ENCODE measurements at places on chromosomes 6 and 20.

- no peak for DNase-seq
Measured at GRCh38 chr6:111609827-111610526, 4.3 kb upstream of the TRAF3IP2 start.

DNA sequence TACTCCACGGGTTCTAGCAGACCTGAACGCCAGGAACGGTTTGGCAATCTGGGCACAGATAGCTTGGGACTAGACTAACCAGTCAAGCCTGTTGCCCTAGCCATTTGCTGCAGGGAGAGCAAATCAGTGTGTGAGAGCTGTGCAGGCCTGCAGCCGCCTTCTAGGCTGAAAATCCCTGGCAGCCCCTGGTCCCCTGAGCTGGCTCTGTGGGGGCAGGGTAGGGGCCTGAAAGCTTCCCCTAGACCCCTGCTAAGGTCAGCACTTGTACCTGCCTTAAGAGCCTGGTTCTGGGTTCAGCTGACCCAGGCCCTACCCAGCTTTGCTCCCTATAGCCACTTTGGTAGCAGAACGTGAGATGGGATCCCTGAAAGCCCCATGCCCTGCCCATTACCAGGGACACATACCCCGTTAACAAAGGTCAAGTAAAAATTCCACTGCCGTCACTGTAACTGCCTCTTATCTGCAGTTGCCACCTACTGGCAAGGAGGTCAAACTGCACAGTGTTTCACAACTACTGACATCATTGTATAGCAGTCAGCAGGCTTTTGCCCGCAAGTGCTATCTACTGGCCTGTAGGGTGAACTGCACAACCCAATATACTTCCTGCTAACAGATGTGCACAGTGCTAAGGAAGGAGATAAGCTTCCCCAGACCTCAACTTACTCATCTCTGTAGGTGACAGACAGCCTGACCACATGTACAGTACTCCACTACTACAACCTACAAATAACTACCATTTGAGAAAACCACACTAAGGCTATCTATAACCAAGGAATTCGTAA is 95.1 kb upstream of the OLIG3 start:
- peak; percentile 86 for DNase-seq

- DNase-seq: no peak
Measured at GRCh38 chr20:34637245-34638038, 39.5 kb downstream of the PIGU start.

GRCh38 chr6:296151-297122 is 4.2 kb downstream of the DUSP22 start:
- DNase-seq: no peak

DNA sequence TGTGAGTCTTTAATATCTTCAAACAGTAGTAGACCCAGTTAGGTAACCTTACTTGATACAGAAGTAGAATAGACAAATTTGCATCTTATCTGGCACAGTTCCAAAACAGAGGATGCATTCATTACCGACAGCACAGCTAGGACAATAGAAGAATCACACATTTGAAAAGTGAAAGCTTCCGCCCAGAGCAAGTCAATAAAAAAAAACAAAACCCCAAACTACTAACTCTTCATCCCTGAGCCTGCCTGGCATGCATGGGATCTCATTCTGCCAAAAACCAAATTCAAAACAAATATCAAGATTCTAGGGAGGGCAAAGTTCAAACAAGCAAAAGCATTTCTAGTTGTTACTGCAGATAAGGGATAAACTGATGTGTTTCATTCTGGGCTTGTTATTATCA is 235.4 kb downstream of the BTBD9 start:
- DNase-seq: no peak

DNA sequence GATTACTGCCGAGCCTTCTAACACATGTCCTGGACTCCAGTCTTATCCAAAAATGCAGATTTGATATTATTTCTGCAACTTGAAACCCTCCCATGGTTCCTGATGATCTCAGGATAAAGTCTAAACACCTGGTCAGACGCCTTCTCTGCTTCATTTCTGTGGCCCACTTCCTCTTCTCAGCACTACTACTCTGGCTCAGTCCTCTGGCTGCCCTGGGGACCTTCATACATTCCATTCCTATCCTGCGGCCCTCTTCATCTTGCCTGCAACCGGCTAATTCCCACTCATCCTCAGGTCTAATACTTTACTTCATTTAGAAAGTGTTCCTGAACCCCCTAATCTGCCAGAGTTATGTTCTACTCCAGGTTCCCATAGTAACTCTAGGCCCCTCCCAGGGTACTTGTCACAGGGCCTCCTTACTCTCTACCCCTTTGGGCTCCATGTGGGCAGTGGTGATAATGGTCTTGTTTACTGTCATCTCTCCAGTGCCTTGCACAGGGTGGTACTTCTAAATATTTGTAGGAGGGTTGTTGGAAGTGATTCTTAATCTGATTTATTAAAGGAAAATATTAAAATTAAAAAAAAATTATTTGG is 18.9 kb downstream of the MAN1A1 start:
- no peak for DNase-seq

- no peak for DNase-seq
Measured at GRCh38 chr20:8213831-8214587, 81.9 kb downstream of the PLCB1 start.

- no peak for DNase-seq
Measured at GRCh38 chr6:138088326-138088762, 18.9 kb downstream of the PERP start.

GRCh38 chr6:36980876-36981619 is 4.9 kb downstream of the MTCH1 start:
- DNase-seq: no peak

GRCh38 chr20:64277571-64278316 is 22.2 kb downstream of the PCMTD2 start:
- DNase-seq: no peak

DNA sequence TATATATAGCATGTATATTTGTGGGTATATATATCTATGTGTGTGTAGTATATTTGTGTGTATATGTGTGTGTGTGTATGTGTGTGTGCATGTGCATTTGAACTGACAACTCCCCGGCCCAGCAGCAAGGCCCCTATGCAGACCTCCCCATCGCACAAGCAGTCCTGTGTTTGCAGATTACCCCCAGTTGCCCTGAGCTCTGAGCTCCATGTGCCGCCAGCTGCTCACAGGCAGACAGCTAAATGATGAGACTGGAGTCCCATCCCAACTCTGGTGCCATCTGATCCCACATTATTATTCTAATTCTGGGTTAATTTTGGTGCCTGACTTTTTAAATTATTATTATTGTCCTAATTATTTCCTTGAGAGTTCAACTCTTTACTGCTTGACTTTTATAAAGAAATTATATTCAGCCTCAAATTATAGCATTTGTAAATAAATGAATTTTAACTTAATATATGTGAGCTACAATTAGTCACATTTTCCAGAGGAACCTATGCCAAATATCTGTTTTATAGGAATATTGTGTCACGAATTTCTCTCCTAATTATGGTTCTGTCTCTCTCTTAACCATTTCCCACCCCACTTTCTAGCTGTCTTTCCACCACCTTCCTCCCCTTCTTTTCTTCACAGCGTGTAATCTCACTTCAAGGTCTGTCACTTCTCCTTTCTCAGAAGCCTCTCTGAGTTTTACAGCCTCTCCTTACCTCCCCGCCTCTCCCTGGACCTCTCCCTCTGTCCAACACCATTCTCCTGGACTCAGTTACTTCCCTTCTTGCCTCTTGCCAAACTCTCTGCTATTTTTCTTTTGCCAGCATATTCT is 90.6 kb upstream of the SYNDIG1 start:
- DNase-seq: peak; percentile 5

GRCh38 chr6:80341330-80341729 is 234.9 kb downstream of the BCKDHB start:
- DNase-seq: no peak

DNA sequence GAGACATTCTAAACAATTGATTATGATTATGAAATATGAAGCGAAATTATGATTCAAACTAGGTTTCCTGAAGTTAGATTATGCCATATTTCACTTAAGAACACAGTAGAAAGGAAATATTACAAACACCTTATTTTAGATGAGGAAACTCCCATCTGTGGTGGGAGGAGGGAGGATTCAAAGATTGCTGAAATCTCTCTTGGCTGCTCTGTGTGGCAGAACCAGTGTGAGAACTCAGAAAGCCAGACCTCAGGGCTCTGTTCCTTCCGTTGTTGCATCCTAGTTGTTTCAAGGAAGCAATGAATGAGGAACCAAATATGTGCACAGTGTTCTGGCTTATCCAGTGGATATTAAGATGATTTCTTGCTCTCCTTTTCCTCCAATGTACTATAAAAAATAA is 2.1 kb downstream of the TAAR5 start:
- DNase-seq: no peak

- no peak for DNase-seq
Measured at GRCh38 chr20:12113468-12114371, 196.0 kb downstream of the BTBD3 start.
